ENCODE measurements at places on chromosomes 12 and 14.
A peak's percentile ranks its signal among the peaks of the same experiment; 100 is the strongest.

DNA sequence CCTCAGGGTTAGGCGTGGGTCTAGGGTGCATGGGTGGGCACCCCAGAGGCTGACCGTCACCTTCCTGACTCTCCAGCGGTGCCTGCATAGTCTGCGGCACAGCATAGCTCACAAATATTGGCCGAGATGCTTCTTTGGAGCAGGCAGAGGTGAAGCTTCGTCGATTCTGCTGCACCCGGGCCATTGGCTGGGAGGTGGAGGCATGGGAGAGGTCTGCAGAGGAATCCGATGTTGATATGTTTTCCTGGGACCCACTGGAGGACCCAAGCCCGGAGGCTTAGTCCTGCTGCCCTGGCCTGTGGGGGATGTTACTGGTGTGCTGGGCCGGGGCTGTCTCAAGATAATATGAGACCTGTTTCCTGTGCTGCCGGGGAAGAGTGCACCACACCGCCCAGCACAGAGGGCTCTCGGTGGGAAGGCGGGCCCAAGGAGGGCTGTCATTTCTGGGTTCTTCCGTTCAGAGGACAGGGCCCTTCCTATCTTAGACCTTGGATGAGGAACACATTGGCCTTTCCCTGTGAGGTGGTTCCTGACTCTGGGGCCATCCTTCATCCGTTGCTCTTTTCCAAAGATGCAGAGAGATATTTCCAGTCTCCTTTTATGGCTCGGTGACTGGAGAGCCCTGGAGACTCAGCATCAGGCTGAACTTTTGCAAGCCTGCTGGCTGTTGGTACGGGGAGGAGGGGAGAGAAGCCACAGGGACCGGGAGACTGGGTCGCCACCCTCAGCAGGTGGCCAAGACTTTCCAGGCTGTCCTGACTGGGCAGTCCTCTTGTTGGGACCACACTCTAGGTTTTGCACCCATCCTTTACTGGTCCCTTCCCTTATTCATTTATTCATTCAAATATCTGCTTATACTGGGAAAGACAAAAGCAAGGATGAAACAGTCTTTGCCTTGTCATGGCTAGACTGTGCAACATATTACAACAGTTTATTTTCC is 143.5 kb downstream of the TSPAN9 start:
- no peak for DNase-seq

DNA sequence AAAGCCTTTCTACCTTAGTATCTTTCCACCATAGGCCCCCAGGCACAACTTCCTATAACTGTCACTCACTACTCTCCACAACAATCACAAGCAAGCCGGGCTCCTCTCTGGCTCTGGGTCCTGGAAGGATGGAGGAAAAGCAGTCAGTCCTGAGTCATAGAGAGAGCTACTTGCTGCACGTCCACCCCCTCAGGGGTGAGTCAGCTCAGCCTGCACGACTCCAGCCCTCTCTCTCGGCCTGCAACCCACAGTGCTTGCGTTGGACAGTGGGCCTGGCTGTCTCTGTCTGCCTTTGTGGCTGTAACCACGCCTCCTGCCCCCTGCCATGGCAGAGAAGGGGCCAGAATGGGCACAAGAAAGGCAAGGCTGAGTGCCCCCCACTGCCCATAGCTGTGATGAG is 154.1 kb upstream of the FKBP4 start:
- DNase-seq, result no peak

GRCh38 chr14:75453817-75454434 is 26.1 kb downstream of the JDP2 start:
- no peak for DNase-seq

- no peak for DNase-seq
Measured at GRCh38 chr14:91536327-91536726, 26.2 kb upstream of the PPP4R3A start.

- DNase-seq, result no peak
Measured at GRCh38 chr14:69117020-69117767, 35.7 kb downstream of the DCAF5 start.

- no peak for DNase-seq
Measured at GRCh38 chr12:74527491-74527890, 10.1 kb upstream of the ATXN7L3B start.

DNA sequence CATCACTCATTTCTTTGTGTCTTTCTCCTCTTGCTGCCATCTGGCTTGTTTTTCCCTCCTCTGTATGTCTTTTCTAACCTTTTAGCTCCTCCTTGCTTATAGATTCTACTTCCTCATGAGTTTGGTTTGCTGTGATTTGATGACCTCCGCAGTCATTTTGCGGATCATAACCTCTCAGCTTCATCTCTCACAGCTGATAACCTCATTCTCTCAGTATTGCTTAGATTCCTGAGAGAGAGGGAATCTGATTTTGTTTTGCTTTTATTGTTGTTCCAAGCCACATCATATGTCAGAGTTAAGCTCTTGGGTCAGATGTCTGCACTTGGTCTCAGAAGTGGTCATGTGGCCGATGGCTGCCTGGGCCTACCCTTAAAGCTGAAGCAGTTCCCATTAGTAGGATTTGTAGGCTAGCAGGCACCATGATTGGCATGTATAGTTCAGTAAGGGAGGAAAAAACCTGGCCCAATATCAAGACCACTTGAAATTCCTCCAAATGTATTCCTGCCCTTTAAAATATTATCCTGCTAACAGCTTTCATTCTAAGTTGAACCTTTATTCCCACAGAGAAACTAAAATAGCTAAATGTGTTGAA is 13.5 kb downstream of the ZNF664 start:
- no peak for DNase-seq

- DNase-seq, result no peak
Measured at GRCh38 chr12:69901221-69901905, 76.3 kb downstream of the MYRFL start.

- DNase-seq, result no peak
Measured at GRCh38 chr12:57813971-57814772, 4.4 kb downstream of the AVIL start.

GRCh38 chr12:5066251-5066650 is 22.6 kb downstream of the KCNA5 start:
- DNase-seq, result no peak

- no peak for DNase-seq
Measured at GRCh38 chr14:63192085-63192484, 12.2 kb upstream of the RHOJ start.

GRCh38 chr14:93269341-93270068 is 62.4 kb downstream of the UBR7 start:
- no peak for DNase-seq

- DNase-seq, result no peak
Measured at GRCh38 chr14:99930420-99931274, 134.6 kb upstream of the EVL start.

GRCh38 chr12:70783455-70783854 is 137.1 kb downstream of the PTPRR start:
- DNase-seq, result no peak

DNA sequence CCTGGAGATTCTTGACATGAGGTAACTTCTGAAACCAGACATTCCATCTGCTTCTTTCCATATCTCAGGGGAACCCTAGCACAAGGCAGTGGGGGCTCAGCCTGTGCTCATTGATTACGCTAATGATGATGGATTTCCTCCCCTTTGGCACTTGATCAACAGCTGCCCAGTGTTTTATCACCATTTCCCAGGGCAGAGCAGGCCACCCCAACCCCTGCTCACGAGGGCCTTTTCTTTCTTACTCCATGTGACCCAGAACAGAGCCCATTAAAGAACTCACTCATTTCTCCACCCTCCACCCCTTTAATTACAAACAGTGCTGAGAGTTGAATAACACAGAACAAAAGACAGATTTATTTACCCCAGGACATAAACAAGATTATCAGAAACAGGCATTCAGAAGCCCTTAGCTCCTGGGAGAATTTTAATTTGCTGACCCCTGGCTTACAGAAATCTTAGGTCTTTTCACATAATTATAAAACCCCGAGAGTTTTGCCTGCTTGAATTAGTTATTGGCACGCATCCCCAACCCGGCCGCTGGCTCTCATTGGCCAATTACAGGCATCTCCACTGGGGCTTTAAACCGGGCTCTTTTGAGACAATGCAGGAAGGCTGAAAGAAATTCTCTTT is 32.0 kb upstream of the CCDC60 start:
- no peak for DNase-seq

- no peak for DNase-seq
Measured at GRCh38 chr12:42705863-42706262, 116.3 kb upstream of the PRICKLE1 start.

DNA sequence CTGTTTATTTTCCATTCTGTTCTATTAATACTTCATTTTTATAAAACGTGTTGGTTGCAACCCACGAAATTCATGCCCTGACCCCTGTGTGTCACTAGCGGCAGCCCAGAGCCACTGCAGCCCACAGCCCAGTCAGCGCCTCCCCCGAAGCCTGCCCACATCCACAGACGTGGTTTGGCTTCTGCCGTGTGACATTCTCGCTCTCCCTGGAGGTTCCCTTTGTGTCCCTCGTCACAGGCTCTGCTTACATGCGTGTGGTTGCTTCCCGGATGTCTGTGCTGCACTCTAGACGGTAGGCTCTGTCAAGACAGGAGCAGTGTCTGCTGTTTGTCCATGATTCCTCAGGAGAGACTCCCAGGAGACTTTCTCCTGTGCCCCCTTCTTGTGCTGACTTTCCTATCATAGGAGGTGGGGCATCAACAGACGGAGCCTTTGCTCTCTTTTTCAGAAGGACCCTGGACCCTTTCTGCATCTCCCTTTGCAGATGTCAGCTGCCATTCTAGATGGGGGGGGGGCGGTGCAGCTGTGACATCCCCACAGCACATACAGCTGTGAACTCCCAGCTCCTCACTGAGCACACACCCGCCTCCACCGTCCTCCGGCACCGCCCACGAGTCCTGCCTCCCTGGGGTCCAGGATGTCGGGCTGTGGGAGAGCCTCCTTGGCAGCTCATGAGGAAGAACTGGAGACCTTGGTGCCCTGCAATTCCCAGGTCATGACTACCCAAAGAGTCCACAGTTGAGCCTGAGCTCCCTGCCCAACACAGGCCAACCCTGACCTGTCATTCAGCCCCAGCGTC is 36.8 kb upstream of the PIWIL1 start:
- no peak for DNase-seq

GRCh38 chr14:55512421-55512820 is 67.6 kb upstream of the KTN1 start:
- no peak for DNase-seq

DNA sequence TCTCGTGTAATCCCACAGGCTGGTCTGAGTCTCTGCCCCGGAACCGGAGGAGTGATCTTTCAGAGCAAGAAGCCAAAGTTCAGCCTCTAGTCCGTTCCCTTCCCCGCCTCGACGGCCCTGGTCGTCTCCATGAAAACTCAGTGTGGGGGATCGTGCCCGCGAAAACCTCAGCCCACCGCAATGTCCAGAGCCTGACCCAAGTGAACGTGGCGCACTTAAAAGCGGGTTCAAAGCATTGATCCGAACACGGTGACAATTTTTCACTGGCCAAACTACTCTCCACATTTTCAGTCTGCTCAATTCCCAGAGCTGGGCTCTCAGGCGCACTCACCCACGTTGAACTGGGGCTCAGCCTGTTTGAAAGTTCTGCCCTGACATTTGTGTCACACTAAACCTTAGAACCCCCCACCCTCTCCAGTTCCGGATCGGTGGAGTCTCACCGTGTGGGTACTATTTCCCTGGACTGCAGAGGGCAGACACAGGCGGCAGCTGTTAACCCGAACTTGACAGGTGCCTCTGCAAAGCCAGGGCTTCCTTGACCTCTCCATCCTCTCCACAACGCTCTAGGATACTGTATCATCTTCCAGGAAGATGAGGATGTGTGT is 886 bp upstream of the PRICKLE1 start:
- peak; percentile 57 for DNase-seq

GRCh38 chr14:53042480-53042879 is 91.6 kb upstream of the FERMT2 start:
- DNase-seq, result no peak

DNA sequence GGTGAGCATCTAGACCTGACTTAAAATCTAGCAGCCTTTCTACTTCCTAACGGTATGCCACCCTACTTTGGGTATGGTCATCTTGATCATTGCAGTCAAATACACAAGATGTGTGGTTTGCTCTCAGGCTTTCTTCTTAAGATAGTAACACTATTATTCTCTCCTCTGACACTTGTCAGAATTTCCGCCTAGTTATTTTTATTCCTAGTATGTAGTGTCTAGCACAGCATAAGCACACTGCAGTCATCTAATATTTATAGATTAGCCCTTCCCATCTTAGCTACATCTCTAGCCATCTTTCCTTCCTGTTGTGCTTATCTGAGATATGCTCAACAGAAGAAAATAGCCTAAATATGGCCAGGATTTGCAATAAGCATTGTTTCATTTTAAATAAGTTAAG is 180.1 kb downstream of the C12orf50 start:
- no peak for DNase-seq

- no peak for DNase-seq
Measured at GRCh38 chr14:85482552-85482951, 47.4 kb upstream of the FLRT2 start.

DNA sequence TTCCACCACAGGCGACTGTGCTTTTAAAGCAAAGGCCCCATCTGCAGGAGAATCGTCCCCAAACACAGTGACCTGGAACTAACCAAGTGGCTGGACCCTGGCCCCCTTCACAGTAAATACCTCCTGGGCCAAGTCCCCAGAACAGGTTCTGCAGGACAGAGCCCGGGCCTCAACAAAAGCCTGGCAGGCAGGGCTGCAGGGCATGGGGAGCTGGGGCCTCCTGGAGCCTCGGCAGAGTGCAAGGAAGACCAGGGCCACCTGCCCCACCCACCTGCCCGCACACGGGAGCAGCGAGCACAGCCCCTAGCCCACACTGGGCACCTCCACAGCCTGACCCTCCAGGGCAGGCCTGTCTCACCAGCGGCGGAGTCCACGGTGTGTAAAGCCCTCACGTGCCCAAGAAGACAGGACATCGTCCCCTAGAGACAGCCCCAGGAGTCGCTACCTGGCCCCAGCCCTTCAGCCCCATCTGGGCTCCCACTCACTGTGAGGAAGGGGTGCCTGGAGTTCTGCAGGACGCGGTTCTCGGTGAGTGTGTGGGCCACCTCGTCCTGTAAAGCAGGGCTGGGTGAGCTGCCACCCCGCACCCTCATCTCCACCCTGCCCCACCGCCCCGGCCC is 21.0 kb downstream of the AKT1 start:
- no peak for DNase-seq

DNA sequence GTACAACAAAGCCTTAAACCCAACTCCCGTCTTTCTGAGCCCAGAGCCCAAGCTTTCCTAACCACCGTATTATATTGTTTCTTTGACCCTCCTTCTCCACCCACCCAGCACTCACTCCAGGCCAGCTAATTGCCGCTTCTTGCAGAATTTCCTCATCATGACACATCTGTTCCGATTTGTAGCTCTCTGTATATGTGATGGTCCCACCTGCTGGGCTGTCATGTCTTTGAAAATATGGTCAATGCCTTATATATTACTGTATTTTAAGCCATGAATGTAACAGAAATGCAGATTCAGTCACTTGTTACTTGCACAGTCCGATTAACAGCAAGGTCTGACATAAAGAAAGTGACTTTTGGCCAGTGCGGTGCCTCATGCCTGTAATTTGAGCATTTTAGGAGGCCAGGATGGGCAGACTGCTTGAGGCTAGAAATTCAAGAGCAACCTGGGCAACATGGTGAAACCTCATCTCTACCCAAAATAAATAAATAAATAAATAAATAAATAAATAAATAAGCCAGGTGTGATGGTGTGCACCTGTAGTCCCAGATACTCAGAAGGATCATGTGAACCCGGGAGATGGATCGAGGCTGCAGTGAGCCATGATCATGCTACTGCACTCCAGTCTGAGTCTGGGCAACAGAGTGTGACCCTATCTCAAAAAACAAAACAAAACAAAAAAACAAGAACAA is 359.8 kb downstream of the ATP23 start:
- DNase-seq, result no peak
